Hematopoietic multipotent progenitor cell treated with erythropoietin and hydrocortisone succinate and interleukin-3 and kit ligand, for 15 days (in vitro differentiated cells): ENCODE measurements at places on chromosomes 1 and 21.
A peak's percentile ranks its signal among the peaks of the same experiment; 100 is the strongest.

- DNase-seq: no peak
Observed at GRCh38 chr21:27703791-27704190, 736.9 kb upstream of the ADAMTS5 start.

DNA sequence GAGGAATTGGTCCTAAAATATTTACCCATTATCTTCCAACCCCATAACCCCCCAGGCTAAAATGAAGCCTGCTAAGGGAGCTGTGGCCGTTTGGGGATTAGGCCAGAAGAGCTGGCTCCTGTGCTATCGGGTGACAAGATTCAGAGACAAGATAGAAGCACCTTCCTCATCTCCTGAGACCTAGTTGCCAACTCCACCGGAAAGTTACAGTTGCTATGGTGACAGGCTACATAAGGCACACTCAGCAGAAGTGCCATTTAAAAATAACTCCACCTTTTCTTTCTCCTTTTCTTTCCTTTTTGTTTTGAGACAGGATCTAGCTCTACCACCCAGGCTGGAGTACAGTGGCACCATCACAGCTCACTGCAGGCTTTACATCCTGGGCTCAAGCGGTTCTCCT lies 43.6 kb upstream of the ROR1 start:
- no peak for DNase-seq

DNA sequence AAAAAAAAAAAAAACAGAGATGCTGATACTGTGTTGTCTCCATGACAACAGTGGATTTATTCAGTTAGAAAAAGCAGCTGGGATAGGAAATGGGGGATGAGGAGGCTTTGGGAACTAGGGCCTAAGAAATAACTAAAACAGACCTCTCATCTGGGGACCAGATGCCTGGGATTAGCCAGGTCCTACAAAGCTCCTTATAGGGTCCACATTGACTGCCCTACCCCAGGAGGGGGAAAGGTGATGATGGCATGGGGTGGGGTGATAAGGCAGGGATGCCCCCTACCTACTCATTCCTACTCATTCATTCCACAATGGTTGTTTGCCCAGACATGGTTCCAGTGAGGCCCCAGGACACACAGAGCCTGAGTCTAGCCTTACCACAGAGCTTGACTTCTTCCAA lies 131.2 kb downstream of the PLXNA2 start:
- DNase-seq: no peak

- DNase-seq: no peak
Observed at GRCh38 chr1:25017436-25018109, 87.5 kb upstream of the RUNX3 start.

DNA sequence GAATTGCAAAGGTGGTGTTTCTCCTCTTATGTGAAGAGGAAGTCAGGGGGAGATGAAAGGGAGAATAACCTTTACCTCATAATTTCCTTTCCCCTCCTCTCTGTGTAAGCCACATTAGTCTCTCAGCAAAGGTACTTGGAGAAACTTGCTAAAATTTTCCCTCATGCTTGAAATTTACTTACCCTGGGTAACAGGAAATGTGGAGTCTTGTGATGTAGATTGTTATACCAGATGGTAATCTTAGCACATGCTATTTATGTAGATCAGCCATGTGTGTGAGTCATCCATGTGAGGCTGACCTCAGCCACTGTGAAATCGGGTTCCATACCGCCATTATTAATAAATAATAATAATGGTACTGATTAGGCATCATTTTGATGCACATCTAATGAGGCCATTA lies 128.4 kb downstream of the TGFB2 start:
- DNase-seq: no peak

DNA sequence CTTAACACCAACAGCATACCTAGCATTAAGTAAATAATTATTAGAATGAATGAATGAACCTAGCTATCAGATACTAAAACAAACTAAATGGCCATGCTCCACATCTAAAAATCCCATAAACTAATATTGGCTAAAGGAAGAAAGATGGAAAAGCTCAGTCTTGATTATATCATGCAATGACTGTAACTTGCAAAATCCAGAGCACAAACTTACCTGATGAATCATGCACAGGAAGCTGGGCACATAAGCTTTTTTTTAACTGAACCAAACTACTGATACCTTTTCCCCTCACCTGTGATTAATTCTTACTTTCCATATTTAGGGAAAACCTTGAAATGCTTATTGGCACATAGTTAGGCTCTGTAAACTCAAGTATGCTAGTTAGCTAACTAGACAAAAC lies 70.2 kb downstream of the KIF14 start:
- DNase-seq: no peak

DNA sequence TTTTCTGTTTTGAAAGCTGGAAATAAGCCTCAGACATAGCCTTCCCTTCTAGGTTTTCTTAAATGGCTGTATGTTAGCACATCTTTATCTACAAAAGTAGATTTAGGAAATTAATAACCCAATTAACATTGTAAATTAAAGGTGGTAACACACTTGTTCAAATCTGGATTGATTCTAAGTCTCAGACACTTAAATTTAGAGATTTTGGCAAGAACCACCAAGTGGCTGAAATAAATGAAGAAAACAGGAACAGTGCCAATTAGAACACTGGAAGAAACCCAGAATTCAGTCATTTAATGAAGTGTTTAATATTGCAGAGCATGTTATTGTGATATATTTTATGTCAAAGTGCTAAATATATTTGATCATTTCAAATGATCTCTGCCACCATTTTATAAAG lies 628.2 kb downstream of the USP25 start:
- no peak for DNase-seq

- no peak for DNase-seq
Observed at GRCh38 chr21:36436829-36437744, 42.8 kb downstream of the CLDN14 start.

- DNase-seq: no peak
Observed at GRCh38 chr1:219732814-219733491, 120.0 kb upstream of the ZC3H11B start.

GRCh38 chr1:94905207-94905606 lies 21.7 kb downstream of the CNN3 start:
- DNase-seq: no peak

GRCh38 chr1:214476986-214477870 lies 74.2 kb downstream of the PTPN14 start:
- DNase-seq: no peak

GRCh38 chr1:233241759-233242158 lies 53.8 kb downstream of the PCNX2 start:
- no peak for DNase-seq

- DNase-seq: no peak
Observed at GRCh38 chr1:199033661-199034060, 394.8 kb downstream of the PTPRC start.

- no peak for DNase-seq
Observed at GRCh38 chr1:205563927-205564441, 59.5 kb downstream of the CDK18 start.

- DNase-seq: no peak
Observed at GRCh38 chr1:27726173-27727044, 648 bp downstream of the FAM76A start.

DNA sequence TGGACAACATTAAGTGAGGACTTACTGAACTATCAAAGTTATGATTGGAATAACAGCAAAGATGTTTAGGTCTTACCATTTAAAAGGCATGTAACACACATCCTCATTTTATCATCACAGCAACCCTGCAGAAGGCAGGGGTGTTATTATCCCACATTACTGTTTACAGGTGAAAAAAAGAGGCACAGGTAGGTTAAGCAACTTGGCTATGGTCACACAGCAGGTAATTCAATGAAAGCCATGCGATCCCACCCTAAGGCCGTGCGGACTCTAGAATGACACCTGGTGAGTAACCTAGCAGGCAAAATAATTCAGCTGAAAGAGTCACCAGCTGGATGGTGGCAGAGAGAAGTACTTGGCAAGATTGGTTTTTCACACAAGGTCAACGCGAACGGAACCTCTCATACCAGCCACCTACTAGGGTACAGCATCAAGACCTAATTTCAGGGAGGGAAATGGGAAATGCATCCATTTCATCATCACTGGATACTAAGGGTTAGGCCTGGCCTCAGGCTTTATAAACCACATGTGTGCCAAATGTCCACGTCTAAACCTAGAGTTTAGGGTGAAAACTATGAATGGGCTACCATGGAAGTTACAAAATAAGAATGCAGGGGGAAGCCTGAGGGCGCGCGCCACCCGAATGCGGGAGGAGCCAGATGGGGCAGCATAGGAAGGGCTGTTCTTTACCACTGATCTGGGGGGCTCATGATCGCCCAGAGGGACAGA lies 85.3 kb downstream of the SLC66A1 start:
- DNase-seq: no peak

GRCh38 chr21:36441715-36442114 lies 38.2 kb downstream of the CLDN14 start:
- DNase-seq: no peak

DNA sequence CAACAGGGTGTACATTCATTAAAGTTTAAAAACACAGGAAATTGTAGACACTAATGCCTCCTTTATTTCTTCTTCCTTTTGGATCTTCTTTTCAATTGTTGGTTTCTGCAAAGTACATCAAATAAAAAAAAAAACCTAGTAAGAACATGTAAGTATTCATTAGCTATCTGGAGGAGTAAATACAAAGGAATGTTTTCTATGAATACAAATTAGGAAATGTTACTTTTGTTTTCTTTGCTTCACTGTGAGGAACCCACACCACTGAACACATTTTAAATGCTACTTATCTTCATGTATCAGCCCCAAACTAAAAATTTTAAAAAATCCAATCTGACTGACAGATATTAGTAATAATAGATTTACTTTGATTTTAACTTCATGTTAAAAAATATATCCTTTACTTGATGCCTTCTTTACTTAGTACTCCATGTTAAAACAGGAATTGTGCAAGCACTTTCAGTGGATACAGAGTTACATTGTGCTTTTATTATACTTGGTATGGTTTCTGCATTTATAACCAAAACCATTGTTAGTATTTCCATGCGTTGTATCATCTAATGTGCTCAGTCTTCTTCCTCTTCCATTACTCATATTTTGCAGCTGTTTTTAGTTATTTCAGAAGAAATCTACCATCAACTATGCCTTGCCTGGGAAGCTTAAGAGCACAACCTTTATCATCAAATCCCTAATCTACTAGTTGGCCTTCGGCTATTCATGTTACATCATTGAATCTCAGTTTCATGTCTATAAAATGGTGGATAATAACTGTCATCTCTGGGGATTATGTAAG lies 236.9 kb upstream of the DPYD start:
- no peak for DNase-seq

- DNase-seq: no peak
Observed at GRCh38 chr1:44416408-44416807, 11.4 kb downstream of the RNF220 start.

DNA sequence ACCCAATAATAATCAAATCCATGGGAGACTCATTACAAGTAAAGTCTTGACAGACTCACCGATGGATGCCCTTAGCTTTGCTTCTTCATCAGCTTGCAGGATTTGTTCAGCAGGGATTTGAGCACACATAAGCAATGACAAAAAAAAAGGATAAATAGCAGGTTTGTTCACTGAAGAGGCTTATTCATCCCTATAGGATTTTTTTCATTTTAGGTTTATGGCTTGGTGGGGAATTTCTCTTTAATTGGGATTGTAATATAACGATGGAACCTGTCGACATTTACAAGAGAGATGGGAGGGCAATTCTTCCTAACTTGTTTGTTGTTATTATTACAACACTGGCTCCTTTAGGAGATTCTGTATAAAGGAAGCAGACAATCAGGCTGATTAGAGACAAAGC lies 649.1 kb upstream of the PLXNA2 start:
- no peak for DNase-seq

GRCh38 chr1:28110555-28110954 lies 22.1 kb upstream of the EYA3 start:
- no peak for DNase-seq

DNA sequence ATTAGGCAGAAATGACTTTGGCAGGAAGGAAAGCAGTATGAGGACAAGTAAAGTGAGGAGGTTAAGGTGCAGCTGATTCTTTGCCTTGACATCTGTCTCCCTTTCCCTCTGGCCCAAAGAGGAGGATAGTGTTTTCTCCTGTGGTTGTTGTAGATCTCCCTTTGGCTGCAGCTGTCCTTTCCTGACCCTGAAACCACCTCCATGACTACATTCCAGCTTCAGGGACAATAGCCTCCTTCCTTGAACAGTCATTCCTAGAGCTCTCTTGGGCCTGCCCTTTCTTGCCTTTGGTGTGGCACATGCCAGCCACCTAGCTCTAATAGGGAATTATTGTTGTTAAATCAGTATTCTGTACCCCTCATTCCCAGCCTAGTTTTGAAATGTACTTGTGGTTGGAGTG lies 6.2 kb downstream of the ZMYM1 start:
- DNase-seq: no peak

DNA sequence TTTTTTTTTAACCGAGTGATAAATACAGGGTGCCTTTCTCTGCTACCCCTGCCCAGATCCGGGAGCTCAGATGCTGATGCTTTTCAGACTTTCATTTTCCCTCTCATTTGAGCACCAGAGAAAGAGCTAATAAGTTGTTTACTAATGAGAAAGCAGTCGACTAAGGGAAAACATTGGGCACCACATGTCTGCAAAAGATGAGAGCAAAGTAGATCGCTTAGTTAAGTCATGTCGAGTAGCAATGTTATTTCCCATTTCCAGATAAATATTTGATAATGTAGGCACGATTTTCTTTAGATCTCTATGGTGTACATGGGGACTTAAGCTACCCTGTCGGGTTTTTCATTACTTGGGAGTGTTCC lies 1.2 kb downstream of the PKN2 start:
- DNase-seq: peak; percentile 36
